ENCODE measurements at places on chromosomes 1 and 21.

- DNase-seq = no peak
Observed at GRCh38 chr1:248881261-248881660, 22.4 kb upstream of the ZNF692 start.

GRCh38 chr1:115753361-115753760 lies 15.2 kb downstream of the CASQ2 start:
- DNase-seq = no peak

DNA sequence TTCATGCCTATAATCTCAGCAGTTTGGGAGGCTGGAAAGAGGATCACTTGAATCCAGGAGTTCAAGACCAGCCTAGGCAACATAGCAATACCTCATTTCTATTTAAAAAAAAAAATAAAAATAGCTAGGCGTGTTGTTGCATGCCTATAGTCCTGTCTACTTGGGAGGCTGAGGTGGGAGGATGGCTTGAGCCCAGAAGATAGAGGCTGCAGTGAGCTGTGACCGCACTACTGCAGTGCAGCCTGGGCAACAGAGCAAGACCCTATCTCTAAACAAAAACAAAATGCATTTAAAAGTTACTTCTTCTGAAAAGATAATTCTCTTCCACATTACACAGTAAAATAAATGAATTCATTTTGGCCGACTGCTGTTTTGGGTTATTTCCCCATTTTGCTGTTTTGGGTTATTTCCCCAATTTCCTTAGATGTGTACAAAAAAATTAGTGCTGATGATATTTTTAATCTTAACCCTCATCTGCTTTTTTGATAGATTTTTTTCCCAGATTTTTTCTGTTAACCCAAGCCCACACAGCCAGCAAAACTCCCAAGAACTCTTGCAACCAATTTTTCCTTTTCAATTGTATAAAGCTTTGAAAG lies 23.0 kb upstream of the SAMSN1 start:
- DNase-seq = no peak

GRCh38 chr21:29287383-29287782 lies 11.3 kb upstream of the BACH1 start:
- DNase-seq = no peak

DNA sequence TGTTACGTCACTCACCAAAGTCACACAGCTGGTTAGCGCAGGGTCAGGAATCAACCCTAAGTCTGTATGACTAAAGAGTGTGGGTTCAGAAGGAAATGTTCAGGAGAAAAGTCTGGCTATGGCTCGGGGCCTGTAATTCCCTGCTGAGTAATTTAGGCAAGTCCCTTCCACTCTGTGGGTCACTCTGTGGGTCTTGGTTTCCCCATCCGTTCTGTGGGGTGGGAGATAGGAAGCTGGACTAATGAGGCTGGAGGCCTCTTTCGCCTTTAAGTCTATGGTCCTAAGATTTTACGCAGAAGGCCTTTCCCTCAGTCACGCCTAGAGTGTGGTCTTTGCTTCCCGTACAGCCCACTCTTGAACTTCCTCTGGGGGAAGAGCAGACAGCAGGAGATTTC lies 14.3 kb upstream of the MED18 start:
- no peak for DNase-seq

- no peak for DNase-seq
Observed at GRCh38 chr21:27515676-27516075, 548.8 kb upstream of the ADAMTS5 start.

- no peak for DNase-seq
Observed at GRCh38 chr1:18798946-18799345, 60.5 kb downstream of the TAS1R2 start.

GRCh38 chr1:201759194-201759815 lies 69.7 kb upstream of the IPO9 start:
- DNase-seq = no peak

- no peak for DNase-seq
Observed at GRCh38 chr1:35886577-35887431, 3.8 kb downstream of the AGO1 start.

GRCh38 chr1:243620096-243620495 lies 229.9 kb downstream of the AKT3 start:
- DNase-seq = no peak

DNA sequence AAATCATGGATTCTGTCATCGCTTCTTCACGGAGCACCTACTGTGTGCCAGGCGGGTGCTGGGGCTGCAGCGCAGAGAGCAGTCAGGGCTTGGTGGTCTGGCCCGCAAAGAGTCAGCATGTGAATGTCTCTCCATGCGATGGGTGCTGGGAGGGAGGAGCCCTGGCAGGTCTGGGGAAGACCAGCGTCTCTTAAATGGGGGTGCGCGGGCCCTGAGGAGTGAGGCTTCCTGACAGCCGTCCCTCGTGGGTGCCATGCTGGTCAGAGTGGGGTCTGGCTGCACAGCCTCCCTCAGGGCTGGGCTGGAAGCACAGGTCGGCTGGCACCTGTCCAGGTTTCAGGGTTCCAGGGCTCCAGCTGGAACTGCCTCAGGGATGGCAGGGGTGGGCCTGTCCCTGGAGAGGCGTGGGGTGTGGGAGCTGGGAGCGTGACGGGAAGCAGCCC lies 18.5 kb downstream of the TP73 start:
- DNase-seq = no peak

GRCh38 chr1:117335376-117336086 lies 31.7 kb upstream of the MAN1A2 start:
- no peak for DNase-seq

GRCh38 chr1:23417570-23417969 lies 7.0 kb downstream of the TCEA3 start:
- no peak for DNase-seq

DNA sequence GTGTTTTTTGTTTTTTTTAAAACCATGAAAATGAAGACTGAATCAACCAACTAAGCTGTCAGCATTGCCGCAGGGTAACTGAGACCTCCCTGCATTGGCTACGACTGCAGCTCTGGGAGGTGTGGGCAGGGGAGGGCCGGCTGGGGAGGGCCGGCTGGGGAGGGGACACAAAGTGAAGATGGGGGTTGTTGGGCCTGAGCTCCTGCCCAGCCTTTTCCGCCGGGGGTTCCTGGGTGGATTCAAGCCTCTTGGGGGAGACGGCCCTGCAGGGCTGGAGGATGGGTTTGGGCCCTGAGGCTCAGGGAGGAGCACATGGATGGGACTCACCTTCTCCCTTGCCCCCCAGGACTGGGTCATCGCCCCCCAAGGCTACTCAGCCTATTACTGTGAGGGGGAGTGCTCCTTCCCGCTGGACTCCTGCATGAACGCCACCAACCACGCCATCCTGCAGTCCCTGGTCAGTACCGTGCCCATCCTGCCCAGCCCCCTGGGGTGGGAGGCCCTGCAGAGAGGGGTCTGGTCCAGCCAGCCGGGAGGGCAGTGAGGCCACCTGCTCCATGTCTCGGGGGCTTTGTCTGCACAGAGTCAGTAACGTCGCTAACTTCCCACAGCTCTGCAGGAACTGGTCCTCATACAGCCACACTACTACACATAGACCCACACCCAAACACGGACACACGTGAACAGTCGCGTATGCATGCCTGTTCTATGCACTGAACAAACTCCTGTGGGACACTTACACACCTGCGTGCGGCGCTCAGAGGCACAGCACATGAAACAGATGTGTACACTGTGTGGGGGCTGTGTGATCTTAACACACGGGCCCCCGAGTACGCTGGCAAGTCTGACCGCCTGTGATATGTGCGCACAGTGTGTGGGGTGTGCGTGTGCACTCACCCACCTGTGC lies 31.5 kb downstream of the BMP8A start:
- DNase-seq = no peak

DNA sequence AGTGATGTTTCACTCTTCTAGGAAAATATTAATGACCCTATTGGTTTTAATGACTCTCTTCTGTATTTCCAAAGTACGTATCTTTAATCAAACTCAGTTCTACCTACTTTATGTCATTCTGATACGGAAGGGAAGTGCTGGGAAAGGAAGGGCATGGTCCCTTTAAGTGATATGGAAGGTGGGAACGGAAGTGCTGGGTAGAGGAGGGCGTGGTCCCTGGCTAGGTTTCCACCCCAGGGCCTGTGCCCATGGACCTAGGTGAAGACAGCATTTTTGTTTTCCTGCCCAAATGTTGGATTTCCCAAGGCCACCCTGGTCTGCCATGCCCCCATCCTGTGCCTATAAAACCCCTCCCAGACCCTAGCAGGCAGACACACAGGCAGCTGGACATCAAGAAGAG lies 24.0 kb downstream of the RGS4 start:
- no peak for DNase-seq

DNA sequence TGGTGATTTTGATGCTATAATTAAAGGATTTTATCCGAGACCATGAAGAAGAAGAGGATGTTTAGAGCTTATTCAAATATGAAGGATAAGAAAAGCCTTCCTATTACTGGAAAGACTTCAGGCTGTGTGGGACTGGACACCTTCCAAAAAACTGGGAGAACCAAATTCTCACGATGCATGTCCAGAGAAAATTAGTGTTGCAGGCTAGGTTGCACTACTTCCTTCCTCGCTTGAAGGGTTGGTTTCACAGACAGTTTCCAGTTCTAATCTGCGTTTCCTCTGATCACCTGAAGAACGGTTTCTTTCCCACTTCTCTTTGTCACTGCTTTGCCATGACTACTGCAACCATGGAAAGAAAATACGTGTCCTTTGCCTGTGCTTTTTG lies 2.0 kb downstream of the MTARC2 start:
- no peak for DNase-seq

- no peak for DNase-seq
Observed at GRCh38 chr1:29591601-29592260, 355.4 kb downstream of the PTPRU start.

DNA sequence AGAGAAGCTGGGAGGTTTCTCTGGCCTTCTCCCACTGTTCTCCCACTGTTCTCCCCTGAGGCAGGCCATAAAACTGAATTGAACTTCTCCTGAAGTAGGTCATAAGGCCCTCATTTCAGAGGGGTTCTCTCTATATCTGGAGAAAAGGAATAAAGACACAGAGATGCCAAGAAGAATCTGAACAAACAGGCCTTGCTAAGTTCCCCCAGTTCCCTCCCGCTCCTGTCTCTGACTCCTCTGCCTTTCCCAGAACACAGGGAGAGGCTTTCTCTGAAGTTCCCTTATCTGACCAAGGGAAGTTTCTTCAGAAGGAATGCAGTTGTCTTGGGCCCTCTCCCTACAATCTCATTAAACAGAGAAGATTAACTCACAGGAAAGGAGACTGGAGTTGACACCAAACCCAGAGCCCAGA lies 83.4 kb downstream of the SLC16A1 start:
- no peak for DNase-seq

Measured in activated CD4-positive, alpha-beta T cell treated with anti-CD3 and anti-CD28 coated beads for 4 hours (primary cell).